ENCODE measurements at places on chromosomes 12 and 14.

- no peak for DNase-seq
Measured at GRCh38 chr14:69711065-69711464, 55.9 kb upstream of the SRSF5 start.

DNA sequence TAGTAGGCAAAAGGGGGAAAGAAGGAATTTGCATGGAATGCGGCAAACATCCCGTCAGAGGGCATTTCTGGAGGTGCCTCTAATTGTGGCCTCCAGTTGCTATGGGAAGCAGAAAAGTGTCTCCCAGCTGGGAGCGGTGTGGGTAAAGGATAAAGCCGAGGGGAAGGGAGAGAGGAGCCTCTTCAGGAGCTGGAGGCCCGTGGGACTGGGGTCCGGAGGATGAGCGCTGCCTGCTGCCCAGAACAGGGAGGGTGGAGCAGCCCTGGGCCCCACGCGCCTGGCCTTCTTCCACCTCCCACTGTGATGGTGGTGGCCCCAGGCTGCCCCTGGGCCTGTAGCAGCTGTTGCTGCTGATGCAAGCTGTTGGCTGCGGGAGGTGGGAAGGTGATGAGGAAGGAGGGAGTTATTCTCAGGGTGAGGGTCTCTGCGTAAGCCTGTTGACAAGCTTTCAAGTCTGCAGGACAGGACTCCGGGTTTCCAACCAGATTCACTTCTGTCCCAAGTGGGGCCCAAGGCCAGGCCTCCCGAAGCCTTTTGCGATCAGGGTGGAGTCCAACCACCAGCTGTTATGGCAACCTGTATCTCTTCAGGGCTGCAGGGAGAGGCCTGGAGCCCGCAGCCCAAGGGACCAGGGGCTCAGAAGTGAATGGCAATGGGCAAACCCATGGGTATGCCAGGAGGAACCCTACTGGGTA is 19.1 kb upstream of the PGF start:
- no peak for DNase-seq

GRCh38 chr14:35242599-35243311 is 49.4 kb upstream of the PSMA6 start:
- no peak for DNase-seq

GRCh38 chr12:106780010-106780631 is 5.6 kb downstream of the RIC8B start:
- no peak for DNase-seq

DNA sequence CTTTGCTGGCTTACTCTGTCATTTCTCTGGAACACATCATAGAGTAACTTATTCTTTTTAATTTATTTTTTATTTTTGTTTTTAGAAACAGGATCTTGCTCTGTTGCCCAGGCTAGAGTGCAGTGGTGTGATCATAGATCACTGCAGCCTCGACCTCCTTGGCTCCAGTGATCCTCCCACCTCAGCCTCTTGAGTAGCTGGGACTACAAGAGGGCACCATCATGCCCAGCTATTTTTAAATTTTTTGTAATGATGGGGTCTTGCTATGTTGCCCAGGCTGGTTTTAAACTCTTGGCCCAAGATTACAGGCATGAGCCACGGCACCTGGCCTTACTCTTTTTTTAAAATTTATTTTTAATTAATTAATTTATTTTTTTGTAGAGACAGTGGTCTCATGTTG is 32.2 kb upstream of the RD3L start:
- no peak for DNase-seq

- DNase-seq = peak; percentile 100
Measured at GRCh38 chr14:51873221-51873893, 12.9 kb downstream of the GNG2 start.

DNA sequence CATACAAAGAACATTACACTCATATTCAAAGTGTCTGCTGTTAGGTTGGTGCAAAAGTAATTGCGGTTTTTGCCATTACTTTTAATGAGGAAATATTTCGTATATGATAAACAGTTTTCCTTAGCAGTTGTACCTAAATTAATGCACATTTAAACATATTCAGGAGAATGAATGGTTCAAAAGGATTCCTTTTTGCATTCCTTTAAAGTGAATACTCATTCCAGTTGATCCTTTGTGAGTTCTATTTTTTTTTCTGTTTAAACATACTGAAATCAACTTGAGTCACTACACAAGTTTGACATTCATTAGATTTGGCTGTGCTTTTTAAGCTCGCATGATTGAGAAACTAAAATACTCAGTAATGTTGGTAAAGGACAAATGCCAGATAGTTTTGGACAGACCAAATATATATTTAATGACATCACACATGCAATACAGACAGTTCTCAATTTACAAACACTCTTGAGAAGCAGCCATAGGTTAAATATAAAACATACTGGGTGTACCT is 13.8 kb upstream of the SLC38A2 start:
- DNase-seq = peak; percentile 96

DNA sequence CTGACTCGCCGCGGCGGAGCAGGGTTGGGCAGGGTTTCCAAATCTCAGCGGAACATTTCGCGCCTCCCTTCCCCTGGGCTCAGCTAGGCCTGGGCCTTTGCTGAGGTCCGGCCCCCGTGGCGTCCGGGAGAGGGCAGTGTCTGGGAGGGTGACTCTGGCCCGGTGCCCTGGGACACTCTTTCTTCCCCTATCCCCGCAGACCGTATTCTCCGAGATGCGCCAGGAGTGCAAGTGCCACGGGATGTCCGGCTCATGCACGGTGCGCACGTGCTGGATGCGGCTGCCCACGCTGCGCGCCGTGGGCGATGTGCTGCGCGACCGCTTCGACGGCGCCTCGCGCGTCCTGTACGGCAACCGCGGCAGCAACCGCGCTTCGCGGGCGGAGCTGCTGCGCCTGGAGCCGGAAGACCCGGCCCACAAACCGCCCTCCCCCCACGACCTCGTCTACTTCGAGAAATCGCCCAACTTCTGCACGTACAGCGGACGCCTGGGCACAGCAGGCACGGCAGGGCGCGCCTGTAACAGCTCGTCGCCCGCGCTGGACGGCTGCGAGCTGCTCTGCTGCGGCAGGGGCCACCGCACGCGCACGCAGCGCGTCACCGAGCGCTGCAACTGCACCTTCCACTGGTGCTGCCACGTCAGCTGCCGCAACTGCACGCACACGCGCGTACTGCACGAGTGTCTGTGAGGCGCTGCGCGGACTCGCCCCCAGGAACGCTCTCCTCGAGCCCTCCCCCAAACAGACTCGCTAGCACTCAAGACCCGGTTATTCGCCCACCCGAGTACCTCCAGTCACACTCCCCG is 3.0 kb downstream of the WNT1 start:
- DNase-seq = no peak

GRCh38 chr12:27623645-27624044 is 72.6 kb upstream of the REP15 start:
- no peak for DNase-seq

- DNase-seq = peak; percentile 90
Measured at GRCh38 chr14:87133073-87133801, 859.7 kb downstream of the GALC start.

DNA sequence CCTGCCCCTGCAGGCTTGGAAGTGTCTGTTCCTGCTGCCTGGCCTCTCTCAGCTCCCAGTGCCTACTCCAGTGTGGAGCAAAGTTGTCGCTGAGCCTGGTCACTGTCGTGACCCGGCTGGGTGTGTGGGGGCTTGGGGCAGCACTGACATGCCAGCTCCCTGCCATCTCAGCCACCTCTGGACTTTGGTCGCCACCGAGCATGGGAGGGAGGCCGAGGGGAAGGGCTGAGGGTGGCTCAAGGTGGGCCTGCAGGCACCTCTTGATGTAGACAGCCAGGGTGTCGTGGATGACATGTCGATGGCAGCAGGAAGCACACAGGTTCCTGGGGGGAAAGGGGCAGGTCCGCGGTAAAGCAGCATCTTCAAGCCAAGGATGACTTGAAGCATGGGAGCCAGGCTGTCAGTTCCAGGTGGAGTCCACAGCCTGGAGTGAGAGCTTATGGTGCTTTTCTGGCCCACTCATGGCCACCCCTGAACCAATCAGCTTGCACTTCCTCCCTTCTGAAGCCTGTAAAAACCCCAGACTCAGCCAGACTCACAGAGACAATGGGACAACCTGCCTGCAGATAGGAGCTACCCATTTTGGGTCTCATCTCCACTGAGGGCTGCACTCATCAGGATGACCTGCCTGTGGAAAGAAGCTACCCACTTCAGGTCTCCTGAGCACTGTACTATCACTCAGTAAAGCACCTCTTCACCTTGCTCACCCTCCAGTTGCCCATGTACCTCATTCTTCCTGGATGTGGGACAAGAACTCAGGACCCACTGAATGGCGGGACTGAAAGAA is 210.1 kb downstream of the MON2 start:
- DNase-seq = no peak
